CD4-positive, alpha-beta T cell treated with Interleukin-17A for 1 hour (primary cell): ENCODE measurements at places on chromosomes 3 and 15.

GRCh38 chr3:194738254-194739093 is 52.8 kb downstream of the FAM43A start:
- no peak for DNase-seq

DNA sequence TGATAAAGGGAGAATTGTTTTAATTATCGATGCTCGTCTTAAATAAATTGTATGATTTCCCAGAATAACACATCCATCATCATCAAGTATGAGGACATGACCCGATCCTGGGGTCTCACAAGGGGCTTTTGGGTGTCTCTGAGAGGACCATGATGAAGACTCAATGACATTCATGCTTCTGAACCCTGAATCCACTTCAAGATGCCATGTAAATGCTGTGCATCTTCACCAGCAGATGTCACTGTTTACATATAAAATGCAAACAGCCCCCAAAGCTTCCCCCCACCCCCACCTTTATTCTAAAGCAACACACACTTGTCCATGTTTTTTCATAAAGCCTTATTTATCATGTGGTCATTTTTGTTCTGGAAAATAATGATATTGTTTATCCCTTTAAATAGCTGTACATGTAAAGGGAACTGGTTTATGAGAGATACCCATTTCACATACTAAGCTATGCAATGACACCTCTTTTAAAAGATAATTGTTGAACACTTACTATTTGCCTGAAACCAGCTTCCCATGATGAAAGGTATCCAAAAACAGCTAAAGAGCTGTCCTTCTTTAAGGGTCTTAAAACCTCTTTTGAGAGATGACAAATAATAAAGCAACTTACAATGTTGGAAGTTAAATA is 69.7 kb upstream of the UBE3A start:
- DNase-seq: peak; percentile 21

- DNase-seq: no peak
These were observed 12.3 kb upstream of the P2RY14 start for GRCh38 chr3:151290673-151291072.

DNA sequence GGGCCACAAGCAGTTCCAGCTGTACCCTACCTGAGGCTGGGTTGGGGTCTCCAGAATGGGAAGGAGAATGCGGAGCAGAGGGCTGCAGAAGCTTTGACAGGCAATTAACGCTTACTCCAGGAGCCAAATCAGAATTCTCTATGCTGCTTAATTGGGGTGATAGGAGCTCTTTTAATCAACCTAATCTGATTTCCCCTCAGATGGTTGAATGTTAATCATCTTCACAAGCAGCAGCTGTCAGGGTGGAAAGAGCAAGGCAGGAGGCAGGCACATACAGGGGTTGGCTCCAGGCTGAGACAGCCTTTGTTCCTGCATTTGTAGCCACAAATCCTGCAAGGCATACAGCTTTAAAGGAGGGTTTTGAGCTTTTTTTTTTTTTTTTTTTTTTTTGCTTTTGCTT is 2.6 kb downstream of the CILP start:
- DNase-seq: no peak

- DNase-seq: no peak
These were observed 500.1 kb upstream of the CFAP20DC start for GRCh38 chr3:59549962-59550361.

DNA sequence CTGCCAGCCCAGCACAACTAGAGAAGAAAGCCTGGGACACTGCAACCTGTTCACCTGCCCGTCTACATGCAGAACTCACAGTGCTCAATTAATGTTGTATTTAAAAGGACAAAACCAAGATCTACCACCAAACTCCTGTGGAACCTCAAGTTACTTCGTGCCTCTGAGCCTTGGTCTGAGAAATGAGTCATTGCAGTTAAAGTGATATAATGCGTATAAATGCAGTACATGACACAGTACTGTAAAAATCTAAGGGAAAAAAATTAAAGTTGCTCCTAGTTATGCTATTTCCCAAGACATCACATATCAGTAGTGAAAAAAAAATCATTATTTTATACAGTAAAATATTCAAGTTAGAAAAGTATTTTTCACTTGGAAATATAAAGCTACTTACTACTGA is 138.9 kb downstream of the ZIC4 start:
- no peak for DNase-seq

DNA sequence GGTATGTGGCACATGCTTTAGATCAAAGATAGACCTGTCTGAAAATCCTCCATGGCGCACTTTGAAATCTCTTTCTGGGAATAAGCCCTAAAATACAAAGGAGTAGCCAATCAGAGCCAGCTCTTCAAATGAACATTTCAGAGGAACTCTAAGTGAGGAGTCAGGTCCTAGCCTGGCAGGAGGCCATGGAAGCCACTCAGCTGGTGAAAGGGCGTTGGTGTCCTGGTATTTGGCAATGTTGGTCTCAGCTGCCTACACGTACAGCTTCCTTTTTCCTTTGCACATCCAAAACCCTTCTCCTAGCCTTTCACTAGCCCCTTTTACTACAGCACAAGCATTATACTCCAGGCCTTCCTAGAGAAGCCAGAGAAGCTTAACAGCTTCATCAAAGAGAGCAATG is 5.5 kb downstream of the WDR73 start:
- DNase-seq: no peak

DNA sequence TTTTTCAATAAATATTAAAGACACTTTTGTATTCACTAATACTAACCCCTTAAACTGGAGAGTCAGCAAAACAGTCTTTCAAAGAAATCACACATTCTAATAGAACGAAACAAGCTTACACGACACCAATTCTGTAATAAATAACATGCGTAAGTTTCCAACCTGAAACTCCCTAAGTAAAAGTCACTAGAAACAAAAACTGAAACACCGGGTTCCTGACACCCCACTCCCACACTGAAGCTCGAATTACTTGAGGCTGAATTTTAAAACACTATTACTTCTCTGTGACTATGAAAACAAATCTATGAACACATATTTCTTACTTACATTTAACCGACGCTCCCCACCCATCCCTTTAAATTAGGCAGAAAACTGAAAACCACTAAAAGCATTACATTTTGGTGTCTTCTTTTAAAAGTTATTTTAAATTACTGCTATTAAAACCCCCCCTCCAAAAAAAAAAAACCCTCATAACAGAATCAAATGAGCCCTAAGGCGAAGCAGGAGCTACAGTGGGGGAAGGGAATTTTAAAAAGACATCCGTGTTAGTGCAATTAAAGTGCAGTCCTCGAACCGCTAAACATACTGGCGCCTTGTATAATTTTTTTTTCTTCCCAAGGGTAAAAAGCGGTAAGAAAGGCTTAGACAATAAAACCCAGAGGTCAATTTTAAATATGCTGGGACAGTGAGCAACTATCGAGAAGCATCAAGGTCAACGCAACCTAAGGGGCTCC is 878 bp downstream of the SPPL2A start:
- peak; percentile 55 for DNase-seq

GRCh38 chr3:81033684-81034083 is 727.8 kb downstream of the GBE1 start:
- DNase-seq: no peak

GRCh38 chr3:131304890-131305289 is 76.7 kb upstream of the NUDT16 start:
- DNase-seq: no peak

- DNase-seq: no peak
These were observed 301.9 kb upstream of the AGTR1 start for GRCh38 chr3:148395821-148396220.

DNA sequence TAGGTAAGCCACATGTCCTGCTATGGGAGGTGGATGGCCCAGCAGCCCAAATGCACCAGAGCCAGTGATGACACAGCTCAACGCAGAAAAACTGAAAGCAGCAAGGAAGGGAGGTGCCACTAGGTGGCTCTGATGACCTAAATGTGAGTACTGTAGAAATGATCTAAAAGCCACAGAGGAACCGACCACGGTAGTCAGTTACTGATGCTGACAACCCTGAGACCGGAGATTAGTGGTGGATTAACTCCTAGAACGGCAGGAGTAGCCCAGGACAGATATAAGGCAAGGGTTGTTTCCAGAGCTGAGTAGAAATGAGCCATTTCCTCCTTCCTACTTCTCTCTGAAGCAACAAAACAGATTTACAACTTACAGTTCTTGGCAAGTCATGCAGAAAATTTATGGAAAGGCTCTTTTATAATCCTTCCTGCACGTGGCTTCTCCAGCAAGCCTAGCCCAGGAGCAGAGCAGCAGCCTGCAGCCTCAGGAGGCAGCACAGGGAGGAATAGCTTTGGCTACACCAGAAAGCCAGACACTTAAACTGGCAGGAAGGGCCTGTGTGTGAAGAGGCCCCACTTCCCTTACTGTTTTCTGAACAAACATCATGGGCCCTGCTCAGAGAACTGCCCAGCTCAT is 13.1 kb downstream of the FBXL22 start:
- peak; percentile 86 for DNase-seq

DNA sequence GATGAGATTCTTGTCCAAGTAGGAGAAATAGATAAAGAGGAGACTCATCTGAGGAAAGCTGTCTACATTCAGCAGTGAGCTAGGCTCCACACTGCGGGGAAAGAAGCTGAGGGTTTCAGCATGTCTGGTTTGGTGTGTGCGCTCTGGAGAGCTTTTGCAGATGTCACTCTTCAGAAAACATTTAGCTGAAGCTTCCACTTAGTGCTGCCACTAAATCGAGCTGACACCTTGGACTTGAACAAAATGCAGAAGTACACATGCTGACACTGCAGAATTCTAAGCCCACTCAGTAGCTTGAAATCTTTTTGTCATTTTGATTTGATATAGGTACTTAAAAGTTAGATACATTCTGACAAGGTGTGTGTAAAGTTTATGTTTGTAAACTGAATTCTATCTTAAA is 32.3 kb upstream of the CRTC3 start:
- no peak for DNase-seq

DNA sequence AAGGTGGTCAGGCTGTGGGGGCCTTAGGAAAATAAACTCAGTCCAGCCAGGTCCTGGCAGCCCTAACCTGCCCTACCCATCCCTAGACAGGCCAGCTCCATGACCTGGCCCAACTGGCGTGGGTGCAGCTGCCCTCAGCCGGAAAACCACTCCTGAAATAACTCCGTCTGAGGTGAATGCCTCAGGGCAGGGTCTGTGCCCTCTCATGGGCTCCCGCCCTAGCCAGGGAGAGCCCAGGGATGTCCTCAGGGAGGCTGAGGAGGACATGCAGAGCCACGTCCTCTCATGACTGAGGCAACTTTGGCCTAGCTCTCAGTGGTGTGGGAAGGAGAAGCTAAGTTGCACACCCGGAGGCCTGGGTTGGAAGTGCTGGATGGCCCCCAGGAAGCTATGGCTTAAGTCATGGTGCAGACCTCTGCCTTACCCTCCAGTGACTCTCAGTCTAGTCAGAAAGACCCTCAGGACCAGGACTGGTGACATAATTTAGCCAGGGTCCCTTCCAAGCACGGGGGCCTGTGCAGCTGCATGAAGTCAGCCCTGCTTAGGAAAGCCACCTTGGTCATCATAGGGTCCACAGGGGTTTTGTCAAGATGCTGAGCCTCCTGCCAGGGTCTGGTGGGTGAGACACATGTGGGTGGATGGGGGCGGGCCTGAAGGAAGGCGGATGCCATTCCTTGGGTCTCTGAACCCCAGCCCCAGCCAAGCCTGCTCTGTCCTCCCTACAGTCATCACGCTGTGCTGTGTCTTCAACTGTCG is 7.4 kb downstream of the TMIE start:
- DNase-seq: no peak

DNA sequence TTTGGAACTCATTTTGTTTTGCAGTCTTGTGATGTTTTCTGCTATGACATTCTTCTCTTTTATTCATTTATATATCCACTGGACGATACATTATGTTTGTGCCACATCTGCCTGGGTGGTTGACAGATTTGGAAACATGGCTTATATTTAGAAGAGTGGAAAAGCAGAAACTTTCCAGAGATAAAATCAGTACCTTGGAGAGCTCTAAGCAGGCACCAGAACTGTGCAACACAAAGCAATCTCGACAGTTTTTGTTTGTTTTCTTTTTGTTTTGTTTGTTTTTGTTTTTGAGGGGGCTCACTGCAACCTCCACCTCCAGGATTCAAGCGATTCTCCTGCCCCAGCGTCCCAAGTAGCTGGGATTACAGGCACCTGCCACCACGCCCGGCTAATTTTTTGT is 45.5 kb downstream of the SYN2 start:
- no peak for DNase-seq

DNA sequence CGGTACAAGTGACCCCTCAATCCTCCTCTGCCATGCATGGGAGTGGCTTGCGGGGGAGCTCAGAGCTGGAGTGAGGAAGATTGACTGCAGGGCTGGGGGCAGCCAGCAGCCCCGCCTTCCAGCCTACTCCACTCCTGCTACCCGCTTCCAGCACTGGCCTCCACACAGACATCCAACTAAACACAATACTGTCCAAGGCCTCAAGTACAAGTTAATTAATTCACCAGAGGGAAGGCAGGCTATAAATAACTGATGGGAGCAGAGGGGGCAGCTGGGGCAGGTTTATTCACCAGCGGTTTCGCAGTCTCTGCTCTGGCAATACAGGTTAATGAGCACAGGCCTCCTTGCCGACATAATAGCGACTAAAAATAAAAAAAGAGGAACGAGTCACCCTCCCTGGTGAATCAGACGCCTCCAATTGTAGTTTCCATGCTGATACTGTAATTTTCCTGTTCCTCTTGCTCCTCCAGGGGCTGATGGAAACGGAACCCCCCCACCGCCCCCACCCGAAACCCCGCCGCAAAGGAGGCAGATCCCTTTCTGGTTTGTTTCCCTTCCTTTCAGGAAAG is 166.4 kb upstream of the TLE3 start:
- no peak for DNase-seq

DNA sequence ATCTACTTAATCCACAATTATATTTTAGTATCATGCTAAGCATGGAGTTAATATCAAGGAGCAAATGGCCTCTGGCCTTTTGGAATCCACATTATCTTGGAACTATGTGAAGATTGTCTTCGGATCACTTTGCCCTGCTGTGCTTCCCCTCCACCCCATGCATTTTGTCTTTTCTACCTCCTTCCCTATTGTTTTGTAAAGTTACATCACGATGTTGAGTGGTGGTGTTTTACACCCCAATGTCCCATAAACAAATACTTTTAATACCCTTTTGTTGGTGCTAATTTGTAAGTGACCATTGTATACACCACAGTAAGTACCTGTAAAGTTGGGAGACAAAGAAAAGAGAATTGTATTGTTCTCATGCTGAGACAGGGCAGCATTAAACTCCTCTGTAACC is 258.4 kb upstream of the ZNF717 start:
- DNase-seq: no peak

GRCh38 chr3:149564079-149564478 is 89.6 kb downstream of the TM4SF4 start:
- DNase-seq: no peak

- DNase-seq: peak; percentile 83
These were observed 135.1 kb upstream of the RASGRP1 start for GRCh38 chr15:38699633-38700230.

DNA sequence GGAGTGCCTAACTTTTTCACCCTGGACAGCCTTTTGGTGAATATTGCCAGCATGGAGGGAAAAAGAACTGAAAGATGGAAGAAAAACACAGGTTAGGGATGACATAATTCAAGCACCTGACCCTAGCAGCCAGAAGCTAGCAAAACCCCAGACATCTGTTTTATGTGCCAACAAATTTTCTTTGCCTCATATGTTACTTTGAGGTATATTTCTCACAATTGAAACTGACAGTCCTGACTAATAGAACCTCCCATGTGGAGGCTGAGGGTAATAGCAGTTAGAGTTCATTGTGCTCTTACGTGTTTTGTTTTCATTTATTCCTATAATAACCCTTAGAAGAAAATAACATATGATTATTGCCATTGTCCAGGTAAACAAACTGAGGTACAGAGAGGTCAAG is 71.5 kb upstream of the SLC25A26 start:
- DNase-seq: no peak

GRCh38 chr3:79767194-79767904 is 449 bp downstream of the ROBO1 start:
- DNase-seq: no peak
